ENCODE measurements at places on chromosomes 4 and X. TPM values are rescaled to one million over a fixed set of nuclear protein-coding genes. Genes with fewer than 3 reads are reported as not detected.

DNA sequence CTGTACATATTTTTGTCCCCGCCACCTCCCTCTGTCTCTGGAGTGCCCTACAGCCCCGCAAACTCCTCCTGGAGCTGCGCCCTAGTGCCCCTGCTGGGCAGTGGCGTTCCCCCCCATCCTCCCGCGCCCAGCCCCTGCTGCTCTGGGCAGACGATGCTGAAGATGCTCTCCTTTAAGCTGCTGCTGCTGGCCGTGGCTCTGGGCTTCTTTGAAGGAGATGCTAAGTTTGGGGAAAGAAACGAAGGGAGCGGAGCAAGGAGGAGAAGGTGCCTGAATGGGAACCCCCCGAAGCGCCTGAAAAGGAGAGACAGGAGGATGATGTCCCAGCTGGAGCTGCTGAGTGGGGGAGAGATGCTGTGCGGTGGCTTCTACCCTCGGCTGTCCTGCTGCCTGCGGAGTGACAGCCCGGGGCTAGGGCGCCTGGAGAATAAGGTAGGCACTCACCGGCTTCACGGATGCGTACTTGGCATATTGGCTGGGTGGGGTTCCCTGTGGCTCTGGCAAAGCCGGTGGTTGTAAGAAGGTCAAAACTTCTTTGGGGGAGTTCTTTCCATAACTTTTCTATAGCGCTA is 653 bp downstream of the HHIP start:
- no peak for DNase-seq

Gene ENPEP
- not detected for polyA plus RNA-seq

DNA sequence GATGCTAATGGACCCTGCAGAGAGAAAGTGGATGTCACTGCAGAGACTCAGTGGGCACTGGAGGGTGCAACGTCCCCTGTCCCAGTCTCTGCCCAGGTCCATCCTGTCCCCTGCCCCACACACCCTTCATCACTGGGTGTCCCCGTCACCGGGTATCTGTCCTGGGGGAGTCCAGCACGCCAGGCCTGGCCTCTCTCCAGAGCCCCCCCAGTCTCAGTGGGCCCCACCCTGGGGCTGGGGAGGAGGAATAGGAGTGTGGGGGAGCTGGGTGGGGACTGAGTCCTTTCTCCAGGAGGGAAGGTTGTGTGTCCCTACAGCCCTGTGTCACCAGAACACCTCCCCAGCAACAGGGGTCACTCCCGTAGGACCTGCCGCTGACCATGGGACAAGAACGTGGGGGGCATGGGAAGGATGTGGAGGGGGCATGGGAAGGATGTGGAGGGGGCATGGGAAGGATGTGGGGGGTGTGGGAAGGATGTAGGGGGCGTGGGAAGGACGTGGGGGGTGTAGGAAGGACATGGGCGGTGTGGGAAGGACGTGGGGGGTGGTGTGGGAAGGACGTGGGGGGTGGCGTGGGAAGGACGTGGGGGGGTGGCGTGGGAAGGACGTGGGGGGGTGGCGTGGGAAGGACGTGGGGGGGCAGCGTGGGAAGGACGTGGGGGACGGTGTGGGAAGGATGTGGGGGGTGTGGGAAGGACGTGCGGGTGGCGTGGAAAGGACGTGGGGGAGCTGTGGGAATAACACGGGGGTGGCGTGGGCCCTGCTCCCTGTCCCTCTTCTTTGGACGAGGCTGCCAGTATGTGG is 21.0 kb upstream of the SPON2 start:
- DNase-seq, result no peak

DNA sequence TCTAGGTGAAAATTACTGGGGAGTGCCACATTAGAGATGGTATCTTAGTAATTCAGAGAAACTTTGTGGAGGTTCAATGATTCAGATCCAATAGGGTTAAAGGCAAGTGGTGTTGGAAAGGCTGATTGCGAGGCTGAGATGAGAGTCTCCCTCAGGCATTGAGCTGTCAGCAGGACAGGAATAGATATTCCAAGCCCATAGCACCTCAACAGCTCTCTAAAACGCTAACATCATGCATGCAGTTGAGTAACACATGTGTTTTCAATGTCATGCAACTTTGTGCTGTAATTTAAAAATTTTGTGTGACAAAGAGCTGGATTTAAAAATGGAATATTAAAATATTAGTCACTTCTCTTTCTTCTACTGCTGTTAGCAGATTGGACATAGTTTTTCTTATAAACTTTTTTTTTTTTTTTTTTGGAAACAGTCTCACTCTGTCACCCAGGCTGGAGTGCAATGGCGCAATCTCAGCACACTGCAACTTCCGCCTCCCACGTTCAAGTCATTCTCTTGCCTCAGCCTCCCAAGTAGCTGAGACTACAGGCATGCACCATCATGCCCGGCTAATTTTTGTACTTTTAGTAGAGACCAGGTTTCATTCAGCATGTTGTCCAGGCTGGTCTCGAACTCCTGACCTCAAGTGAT is 173.5 kb upstream of the C1QTNF7 start:
- no peak for DNase-seq

Gene HMGN5
- polyA plus RNA-seq, result 5.5 TPM

DNA sequence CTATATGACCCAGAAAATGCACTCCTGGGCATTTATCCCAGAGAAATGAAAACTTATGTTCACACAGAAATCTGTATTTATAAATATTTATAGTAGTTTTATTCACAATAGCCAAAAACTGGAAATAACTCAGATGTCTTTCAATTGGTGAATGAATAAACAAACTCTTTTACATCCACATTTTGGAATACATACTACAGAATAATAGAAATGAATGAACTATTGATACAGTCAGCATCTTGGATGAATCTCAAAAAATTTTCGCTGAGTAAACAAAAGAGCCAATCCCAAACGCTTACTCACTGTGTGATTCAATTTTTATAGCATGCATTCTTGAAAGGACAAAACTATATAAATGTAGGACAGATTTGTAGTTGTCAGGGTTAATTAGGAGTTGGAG is 75.1 kb upstream of the HTR2C start:
- no peak for DNase-seq

GRCh38 chrX:7146703-7147412 is 654 bp upstream of the STS start:
- DNase-seq, result peak; percentile 17

Gene NCAPG
- 0.37 TPM for polyA plus RNA-seq

Gene GJB1
- not detected for polyA plus RNA-seq

DNA sequence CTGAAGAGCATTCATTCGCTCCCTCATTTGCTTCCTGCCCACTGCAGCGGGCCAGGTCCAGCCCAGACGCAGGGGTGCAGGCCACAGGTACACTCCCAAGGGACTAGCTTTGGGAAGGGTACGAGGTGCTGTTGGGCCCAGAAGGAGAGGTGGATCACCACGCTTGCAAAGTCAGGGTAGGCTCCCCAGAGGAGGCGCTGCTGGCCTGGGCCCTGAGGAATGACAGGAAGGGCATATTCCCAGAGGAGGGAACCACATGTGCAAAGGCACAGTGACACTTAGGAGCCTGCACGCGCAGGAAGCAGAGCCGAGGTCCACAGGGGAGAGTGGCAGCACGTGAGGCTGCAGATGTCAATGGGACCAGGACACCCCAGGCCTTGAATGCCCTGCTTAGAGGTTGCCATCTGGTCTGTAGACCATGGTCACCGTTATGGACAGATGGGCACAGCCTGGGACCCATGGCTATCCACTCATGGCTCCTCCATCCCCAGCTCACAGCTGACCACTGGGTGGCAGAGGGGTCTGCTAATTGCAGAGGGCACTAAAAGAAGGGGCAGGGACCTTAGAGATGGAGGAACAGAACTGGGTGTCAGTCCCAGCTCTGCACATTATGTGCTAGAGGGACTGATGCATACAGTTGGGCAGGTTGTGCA is 7.9 kb downstream of the HTRA3 start:
- no peak for DNase-seq

DNA sequence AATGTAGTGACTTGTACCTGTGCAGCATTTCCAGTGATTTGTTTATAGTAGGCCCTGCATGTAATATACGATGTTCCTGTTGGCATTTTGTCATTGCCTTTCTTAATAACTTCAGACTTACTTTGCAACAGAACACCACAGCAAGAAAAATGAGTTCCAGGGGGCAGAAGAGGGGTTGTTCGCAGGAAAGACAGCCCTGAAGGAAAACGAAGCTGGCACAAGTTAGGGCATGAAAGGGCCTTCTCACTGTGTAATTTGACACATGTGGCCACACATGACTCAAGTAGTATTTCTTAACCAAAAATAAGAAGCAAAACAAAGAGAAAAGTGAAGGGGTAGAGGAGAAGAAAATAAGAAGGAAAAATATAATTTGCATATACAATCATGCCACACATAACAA is 265.8 kb upstream of the SMIM31 start:
- no peak for DNase-seq

Gene IL15
- 2.6 TPM for polyA plus RNA-seq

Gene NAT8L
- polyA plus RNA-seq, result not detected

DNA sequence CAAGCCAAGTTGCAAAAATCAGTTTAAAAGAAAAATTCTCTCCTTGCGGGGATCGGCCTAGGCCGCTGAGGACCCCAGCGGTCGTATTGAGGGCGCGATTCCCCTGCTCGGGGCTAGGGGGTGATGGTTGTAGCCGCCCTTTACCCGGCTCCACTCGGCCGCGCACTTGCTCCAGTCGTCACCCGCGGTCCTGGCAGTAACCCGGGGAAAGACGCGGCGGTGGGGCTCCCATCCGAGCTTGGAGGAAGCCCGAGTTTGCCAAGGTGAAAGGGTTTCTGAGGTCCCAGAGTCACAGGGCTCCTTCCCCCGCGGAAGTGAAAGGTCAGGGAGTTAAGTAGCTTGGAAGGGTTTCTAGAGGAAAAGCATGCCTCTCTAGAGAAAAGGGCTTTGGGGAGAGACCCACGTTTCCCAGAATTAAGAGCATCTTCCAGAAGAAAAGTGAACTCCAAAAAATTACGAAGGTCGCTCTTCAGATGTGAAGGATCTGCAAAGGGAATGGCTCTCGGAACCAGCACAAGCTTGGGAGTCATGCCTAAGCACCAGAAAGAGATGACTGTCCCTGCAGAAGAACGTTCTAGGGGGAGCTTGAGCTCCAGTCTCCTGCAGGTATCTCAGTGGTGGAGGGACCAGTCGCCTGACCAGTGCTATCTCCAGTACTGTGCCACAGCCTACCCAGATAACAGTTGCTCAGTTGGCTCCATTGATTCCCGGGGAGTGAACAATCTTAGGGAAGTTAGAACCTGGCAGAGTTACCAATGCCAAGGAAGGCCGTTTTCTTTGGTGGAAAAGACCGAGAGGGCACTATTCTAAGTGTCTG is 875 bp downstream of the LAP3 start:
- DNase-seq, result no peak

Gene BBS12
- 2.0 TPM for polyA plus RNA-seq

Gene NWD2
- polyA plus RNA-seq, result not detected

Gene ZNF157
- 0.22 TPM for polyA plus RNA-seq

DNA sequence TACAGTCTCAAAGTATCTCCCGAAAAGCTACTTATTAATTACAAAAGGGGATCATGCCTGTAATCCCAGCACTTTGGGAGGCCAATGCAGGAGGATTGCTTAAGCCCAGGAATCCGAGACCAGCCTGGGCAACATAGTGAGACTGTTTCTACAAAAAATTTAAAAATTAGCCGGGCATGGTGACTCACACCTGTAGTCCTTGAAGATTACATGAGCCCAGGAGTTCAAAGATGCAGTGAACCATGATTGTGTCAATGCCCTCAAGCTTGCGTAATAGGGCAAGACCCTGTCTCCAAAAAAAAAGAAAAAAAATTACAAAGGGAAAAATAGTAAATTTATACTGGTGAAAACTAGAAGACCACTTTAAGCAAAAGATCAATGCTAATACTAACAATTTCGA is 3.3 kb upstream of the PORCN start:
- DNase-seq, result no peak

Gene ZMAT1
- polyA plus RNA-seq, result 1.7 TPM

DNA sequence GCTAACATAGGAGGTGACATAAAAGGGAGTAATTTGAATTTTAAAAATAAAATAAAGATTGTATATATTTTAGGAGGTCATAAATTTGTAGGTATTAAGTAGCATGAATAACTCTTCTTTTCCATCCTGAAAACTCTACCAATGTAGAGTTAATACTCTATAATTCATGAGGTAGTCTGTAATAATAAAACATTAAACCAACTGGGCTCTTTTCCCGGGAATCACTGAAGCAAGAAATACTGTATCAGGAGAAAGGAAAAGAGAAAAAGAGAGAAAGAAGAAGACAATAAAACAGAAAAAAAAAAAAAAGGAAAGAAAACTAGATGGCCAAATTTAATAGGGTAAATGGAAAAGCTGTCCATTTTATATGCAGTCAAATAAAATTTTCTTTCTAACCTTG is 984.4 kb downstream of the CCSER1 start:
- DNase-seq, result no peak

DNA sequence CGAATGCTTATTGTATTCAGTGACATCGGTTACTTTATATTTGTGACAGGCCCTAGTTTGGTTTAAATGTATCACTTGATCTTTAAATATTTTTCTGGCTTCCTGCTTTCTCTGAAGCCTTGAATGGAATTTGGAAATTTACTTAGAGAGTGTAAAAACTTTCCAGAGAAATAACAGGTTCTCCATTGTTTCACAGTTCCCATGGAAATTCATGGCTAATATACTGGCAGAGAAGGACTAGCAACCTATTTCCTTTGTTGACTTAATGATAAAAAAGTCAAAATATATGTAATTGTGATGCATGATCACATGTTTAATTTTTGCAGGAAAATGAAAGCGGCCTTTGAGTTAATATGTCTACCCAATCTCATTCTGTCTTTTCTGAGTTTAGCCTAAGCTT is 13.2 kb downstream of the NEIL3 start:
- DNase-seq, result no peak

GRCh38 chrX:65502618-65503017 is 32.0 kb downstream of the LAS1L start:
- no peak for DNase-seq

GRCh38 chrX:30938295-30938694 is 49.2 kb upstream of the TAB3 start:
- no peak for DNase-seq

DNA sequence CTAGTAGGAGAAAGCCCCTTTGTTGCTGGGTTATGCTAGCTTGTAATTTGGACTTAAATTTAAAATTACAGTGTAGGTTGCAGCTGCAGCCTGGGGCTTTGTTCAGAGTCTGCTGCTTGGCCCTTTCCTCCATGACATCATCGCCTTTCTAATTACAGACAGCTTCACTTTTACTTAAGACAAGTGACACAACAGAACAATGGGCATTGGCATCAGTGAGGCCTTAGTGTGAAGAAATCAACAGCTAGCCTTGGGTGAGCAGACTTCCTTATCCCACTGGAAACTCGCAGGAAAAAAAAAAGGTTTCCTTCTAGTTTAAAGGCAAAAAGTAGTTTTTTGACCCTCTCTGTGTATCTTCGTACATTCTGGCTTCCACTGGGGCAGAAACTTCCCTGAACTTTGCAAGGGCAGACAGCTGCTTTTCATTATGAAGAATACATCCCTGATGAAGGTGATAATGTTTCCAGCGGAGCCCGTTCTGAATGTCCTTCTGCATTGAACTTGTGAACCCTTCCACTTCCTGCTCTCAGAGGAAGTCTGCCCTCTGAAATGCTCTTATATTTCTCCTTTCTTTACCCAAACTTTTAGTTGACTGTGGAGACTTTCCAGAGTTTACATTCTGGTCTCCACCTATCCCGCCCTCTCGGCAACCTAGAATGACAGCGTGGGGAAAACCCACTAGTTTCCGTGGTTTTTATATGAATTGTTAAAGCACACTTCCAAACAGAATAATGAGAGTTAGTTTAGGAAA is 123.2 kb upstream of the FAM9C start:
- peak; percentile 31 for DNase-seq

Gene LYAR
- polyA plus RNA-seq, result 59.1 TPM

GRCh38 chr4:139509727-139510410 is 46.1 kb downstream of the SETD7 start:
- DNase-seq, result no peak

All from CD4-positive, alpha-beta memory T cell (primary cell).